ENCODE measurements at places on chromosomes 1 and 21.
A peak's percentile ranks its signal among the peaks of the same experiment; 100 is the strongest.

- peak; percentile 66 for DNase-seq
Measured at GRCh38 chr1:236287757-236288619, 6.2 kb upstream of the ERO1B start.

- DNase-seq, result no peak
Measured at GRCh38 chr1:40232444-40232843, 15.3 kb upstream of the TMCO2 start.

GRCh38 chr1:88036345-88037014, 647.6 kb upstream of the PKN2 start:
- DNase-seq, result no peak

GRCh38 chr1:5745800-5746610, 246.2 kb downstream of the NPHP4 start:
- peak; percentile 84 for DNase-seq

DNA sequence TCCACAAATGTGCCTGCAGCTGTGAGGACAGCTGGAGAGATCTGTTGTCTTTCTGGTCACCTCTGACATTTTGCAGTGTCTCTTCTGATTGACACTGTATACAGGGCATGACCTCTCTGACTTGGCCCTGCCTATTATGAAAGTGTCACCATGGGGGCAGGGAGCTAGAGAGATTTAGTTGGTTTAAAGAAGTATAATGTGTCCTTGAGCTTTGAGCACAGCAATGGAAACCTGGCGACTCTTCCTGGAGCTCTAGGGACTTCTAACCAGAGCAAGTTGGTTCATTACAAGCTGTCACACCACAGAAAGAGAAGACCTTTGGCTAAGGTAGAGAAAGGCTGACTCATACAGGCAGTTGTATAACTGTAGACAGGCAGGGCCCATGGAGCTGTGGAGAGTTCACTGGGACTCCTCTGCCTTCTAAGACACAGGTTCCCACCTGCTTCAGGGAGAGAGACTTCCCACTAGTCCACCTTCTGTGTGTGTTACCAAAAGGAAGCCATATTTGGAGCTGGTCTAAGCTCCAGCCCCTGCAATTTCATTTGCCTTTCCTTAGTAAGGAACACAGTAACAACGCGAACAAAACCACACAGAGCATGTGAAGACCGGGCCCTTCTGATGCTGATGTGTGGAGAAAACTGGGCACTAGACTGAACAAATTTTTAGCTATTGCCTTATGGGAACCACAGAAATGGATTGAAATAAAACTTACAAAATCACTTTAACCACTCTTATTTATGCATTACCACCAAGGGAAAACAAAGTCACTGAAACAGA, 90.5 kb upstream of the ADAR start:
- no peak for DNase-seq

- no peak for DNase-seq
Measured at GRCh38 chr1:115302390-115302961, 35.6 kb downstream of the NGF start.

- no peak for DNase-seq
Measured at GRCh38 chr1:208156741-208157140, 87.4 kb downstream of the PLXNA2 start.

DNA sequence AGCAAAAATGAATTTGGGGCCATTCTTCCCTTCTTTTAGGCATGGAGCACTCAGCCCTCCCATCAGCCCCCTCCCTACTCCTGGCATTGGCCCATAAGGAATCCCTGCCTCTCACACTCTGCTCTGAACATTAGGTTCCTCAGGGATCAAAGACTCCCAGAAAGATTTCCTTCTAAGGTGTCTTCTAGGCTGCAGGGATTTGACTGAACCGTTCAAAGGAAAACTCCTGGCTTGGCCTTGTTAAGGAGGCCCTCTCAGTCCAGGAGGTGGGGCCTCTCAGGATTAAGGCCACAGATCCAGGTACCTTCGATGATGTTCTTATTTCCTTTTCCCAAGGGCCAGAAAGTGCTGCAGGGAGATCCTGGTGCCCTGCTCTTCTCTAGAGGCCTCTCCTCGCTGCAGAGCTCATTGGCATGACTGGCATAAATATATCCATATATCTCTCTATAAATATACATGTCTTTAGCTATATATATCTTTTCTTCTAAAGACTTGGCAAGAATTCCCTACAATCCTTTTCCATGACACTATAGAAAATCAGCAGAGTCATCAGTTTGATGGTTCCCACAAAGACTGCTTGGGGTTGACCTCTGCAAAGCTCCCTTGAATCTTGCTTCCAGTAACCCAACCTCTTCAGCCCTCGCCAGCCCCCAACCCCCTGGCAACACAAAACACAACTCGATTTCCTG, 59.1 kb downstream of the PLXNA2 start:
- no peak for DNase-seq

DNA sequence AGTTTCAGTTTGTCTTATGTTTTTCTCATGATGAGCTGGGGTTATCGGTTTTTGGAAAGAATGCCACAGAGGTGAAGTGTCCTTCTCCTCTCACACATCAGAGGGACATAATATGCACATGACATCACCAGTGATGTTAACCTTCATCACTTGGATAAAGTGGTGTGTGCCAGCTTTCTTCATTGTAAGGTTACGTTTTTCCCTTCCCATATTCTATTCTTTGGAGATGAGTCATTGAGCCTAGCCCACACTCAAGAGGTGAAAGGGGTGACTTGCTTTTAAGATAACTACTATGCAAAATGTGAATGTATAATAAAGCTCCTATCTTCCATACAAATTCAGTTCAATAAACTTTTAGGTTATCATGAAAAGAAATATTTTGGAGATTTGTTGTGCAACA, 36.7 kb upstream of the MAGI3 start:
- no peak for DNase-seq

DNA sequence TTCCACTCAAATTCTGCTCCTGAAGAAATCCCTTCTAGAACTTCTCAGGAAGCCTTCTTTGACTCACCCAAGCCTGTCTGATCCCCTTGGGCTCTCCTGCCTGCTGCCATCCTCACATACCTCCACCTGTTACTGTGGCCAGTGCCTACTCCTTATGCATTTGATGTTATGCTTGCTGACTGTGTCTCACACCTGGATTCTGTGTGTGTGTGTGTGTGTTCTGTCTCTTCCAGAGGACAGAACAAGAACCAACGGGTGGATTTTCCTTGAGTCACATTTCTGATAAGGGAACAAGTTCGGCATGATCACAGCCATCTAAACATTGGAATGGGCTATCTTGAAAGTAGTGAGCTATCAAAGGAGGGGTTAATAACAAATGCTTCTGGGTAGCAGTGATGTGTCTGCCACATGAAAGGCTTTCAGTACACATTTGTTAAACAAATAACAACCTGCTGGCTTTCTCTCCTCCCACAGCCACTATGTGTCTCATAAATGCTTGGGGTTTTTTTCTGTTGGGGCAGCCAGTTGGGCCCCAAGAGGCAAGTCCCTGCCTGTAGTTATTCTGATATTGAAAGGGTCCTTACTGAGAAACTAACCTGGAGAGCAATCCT, 8.9 kb upstream of the GPR37L1 start:
- no peak for DNase-seq

DNA sequence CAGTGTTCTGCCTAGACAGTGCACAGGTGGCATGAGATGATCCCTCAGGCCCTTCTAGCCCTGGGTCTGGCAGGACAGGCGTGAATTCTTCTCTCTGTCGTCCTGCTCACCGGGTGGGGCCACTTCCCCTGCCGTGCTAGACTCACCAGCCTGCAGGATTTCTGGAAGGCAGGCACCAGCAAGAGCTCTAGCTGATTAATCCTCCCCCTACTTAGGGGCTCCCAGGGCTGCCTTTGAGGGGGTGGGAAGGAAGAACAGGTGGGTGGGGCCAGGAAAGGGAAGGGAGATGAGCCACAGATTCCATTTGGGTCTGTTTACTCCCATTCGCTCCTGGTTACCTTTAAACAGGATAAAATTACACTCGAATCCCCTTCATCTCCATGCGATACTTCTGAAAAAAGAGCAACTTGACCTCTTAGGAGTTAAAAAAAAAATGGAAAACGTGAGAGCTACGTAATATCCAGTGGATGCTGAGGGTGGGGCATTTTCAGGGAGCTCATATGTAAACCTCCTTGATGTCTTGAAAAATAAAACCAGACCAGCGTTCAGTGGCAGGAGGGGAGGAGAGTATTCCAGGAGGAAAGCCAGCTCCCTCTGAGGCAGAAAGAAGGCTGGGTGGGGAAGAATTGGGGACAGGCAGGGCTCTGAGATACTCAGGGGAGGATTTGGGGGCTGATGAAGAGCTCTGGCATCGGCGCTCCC, 665.5 kb downstream of the PTPRU start:
- no peak for DNase-seq

GRCh38 chr1:199173356-199173755, 534.5 kb downstream of the PTPRC start:
- no peak for DNase-seq

DNA sequence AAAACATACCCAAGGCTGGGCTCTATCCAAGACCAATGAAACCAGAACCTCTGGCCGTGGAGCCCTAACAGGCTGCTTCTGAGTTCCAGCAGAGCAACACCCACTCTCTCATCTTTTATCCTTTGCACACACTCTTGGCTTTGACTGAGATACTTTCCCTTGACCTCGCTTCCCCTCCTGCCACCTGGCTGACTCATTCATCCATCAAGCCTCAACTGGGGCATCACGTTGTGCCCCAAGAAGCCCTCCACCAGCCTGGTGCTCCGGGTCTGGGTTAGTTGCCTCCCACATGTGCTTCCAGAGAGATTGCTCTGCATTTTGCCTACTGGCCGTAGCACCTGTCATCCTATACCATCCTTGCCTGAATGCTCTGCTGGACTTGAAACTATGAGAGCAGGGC, 34.5 kb upstream of the SERBP1 start:
- DNase-seq, result no peak

DNA sequence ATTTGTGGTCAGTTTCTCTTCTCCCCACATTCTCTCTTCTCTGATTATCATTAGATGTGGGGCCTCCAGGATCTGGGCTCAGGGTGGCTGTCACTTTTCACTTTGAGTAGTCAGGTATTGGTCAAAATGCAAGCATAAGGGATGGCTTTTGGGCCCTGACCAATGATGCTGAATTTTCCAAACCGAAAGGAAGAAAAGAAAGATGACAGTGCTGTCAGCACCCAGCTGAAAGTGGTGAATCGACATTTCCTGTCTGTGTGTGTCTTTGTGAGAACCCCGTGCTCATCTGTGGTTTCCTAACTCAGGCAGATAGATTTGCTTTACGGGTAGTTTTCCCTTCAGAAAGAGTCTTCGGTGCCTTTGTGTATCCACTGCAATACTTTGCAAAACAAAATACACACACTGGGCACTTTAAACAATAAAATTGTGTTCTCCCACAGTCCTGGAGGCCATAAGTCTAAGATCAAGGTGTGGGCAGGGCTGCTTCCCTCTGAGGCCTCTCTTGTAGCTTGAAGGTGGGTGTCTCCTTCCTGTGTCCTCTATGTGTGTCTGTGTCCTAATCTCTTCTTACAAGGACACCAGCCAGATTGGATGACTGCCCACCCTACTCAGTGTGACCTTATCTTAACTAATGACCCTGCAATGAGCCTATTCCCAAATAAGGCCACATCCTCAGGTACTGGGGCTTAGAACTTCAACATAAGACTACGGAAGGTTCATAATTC, 274.8 kb upstream of the AJAP1 start:
- DNase-seq, result no peak

- no peak for DNase-seq
Measured at GRCh38 chr1:15714406-15715136, 21.5 kb upstream of the SLC25A34 start.

- no peak for DNase-seq
Measured at GRCh38 chr1:100431954-100432353, 79.6 kb downstream of the CDC14A start.

GRCh38 chr1:29849991-29850757, 613.9 kb downstream of the PTPRU start:
- no peak for DNase-seq

DNA sequence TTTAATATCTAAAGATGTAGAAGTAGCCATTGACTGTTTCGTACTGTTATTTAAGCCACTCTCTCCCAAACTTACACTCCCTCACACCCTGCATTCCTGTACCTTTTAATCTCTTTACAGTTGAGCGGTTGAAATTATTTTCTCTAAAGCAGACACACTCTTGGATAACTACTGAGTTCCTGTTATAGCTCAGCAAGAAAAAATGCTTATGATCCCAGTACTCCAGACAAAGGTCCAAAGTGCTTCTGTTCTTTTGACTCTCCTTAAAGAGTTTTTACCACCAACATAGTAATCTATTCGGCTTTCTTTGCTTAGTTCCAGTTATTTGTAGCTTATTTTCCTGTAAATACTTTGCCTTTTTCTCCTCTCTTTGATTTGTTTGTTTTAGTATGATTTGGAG, 100.1 kb downstream of the ATF6 start:
- no peak for DNase-seq

DNA sequence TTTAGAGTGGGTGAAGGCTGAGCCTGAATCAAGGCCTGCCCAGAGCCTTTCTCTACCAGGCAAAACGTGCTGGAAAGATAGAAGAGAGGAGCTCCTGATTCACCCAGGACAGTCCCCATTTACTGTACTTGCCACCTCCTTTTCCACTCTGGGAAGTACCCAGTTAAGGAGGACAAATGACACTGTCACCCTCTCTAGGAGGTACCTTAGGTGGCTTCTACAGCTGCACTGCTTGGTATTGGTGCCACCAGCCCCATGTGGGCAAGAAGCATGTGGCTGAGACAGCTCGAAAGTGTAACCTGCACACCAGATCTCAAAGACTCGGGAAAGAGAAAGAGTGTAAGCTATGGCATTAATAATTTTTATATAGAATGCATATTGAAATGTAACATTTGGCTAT, 42.3 kb downstream of the RUNX1 start:
- DNase-seq, result no peak

DNA sequence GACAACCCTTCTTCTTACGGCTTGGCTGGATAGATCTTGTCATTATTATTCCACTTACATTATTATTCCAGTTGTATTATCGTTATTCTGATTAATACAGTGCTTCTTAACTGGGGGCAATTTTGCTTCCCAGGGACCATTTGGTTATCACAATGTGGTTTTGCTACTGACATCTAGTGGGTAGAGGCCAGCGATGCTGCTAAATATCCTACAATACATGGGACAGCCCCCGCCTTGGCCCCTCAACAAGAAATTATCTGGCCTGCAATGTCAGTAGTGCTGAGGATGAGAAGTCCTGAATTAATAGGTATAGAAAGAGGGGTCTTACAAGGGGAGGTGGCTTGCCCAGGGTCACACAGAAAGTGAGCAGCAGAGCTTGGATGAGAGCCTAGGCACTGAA, 105.6 kb downstream of the PTPRU start:
- DNase-seq, result no peak

DNA sequence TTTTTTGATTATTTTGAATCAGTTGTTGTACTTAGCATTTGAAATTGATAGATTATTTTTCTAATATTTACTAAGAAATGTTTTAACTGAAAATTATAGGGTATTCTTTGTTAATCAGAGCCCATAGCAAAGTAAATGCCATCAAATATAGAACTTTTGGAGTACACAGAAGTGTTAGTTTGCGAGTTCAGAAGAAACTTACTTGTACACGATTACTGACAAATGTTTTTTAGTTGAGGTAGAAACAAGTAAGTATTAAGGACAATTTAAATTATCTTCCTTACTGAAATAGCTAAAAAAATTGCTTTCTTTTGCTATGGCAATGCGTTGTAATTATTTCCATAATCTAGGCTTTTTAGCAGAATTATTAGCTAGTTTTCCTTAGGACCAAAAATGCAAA, 692.2 kb downstream of the USP25 start:
- DNase-seq, result no peak

- no peak for DNase-seq
Measured at GRCh38 chr1:225388372-225388771, 39.5 kb downstream of the LBR start.

- no peak for DNase-seq
Measured at GRCh38 chr1:46485564-46486431, 3.8 kb upstream of the DMBX1 start.

All from HEK293T (cell line).